Immature natural killer cell (primary cell): ENCODE measurements at places on chromosomes 7 and 10. TPM values are rescaled to one million over a fixed set of nuclear protein-coding genes. Genes with fewer than 3 reads are reported as not detected.

- no peak overlapping the region for H3K4me3 ChIP-seq
- H3K27me3 ChIP-seq = peaks cover 7% of the 10 kb centered on the region
- DNase-seq = no peak
- no peaks in the 10 kb centered on the region for H3K36me3 ChIP-seq
- no peaks in the 10 kb centered on the region for H3K4me1 ChIP-seq
Measured at GRCh38 chr7:27709137-27710075, 30.6 kb upstream of the TAX1BP1 start.

Gene CTAGE6
- not detected for polyA plus RNA-seq

DNA sequence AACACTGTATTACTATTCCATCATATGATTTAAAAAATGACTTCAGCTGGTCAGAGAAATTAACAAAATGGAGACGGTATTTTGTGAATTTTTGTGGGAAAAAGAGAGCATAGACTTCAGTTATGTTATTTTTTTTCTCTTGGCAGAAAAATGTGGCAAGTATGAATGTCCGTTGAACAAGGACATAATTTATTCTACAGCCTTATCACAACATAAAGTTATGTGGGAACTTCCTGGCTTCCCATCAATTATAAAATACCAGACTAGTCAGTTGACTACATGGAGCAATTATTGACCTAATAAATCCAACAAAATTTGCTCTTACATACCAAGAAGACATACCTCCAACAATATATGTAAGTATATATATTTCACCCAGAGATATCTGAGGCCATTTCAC lies 88.6 kb upstream of the PPP1R3A start:
- no peak for DNase-seq
- H3K36me3 ChIP-seq = no peaks in the 10 kb centered on the region
- H3K4me3 ChIP-seq = no peak overlapping the region
- H3K27me3 ChIP-seq = no peaks in the 10 kb centered on the region

Gene MALRD1
- not detected for polyA plus RNA-seq

DNA sequence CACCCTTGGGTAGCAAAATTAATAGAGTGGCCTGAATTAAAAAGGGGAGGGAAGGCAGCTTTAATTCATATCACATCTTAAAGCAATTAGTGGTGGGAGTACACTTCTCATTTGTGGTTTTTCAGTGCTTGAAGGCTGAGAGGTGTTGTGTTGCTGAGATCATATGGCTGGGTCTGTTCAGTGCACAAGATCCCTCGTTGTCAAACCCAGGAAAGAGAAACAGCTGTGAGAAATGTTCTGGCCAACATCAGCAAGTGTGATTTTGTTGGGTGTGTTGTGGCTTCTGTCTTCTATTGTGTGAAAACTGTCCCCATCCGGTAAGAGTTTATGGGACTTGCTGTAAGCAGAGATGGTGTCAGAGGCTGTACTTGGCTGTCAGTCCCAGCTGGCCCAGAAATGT lies 197.9 kb upstream of the BMPER start:
- H3K4me1 ChIP-seq = peaks cover 90% of the 10 kb centered on the region
- H3K36me3 ChIP-seq = peaks cover 2% of the 10 kb centered on the region
- peak overlapping the region; percentile 99 for H3K27ac ChIP-seq
- DNase-seq = peak; percentile 79
- H3K4me3 ChIP-seq = peak overlapping the region; percentile 72

- H3K4me1 ChIP-seq = no peaks in the 10 kb centered on the region
- peaks cover 15% of the 10 kb centered on the region for H3K27me3 ChIP-seq
- no peaks in the 10 kb centered on the region for H3K36me3 ChIP-seq
- DNase-seq = no peak
- H3K4me3 ChIP-seq = no peak overlapping the region
- H3K27ac ChIP-seq = no peak overlapping the region
Measured at GRCh38 chr10:98456043-98456570, 9.4 kb upstream of the HPS1 start.
